Urinary bladder (tissue), 4 donors: ENCODE measurements at places on chromosomes 6 and 20. TPM values are rescaled to one million over a fixed set of nuclear protein-coding genes. Genes with fewer than 3 reads are reported as not detected.

The NOL7 gene
- 49.5 TPM for total RNA-seq

The CTAGE9 gene
- total RNA-seq = not detected

The SSTR4 gene
- not detected for total RNA-seq

The MED20 gene
- total RNA-seq = 22.5 TPM

The NTSR1 gene
- total RNA-seq = 0.05 TPM

The C20orf144 gene
- not detected for total RNA-seq

The FRK gene
- 7.3 TPM for total RNA-seq
